ENCODE measurements at places on chromosomes 5 and 9.

DNA sequence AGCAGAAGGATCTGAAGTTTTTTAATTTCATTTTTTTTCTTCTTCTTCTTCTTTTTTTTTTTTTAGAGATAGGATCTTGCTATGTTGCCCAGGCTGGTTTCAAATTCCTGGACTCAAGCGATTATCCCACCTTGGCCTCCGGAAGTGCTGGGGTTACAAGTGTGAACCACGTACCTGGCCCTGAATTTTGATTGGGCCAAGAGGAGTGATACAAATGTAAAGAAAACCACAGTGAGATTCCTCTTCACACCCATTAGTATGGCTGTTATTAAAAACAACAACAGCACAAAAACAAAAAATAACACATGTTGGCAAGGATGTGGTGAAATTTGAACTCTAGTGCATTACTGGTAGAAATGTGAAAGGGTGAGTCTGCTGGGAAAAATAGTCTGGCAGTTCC, 79.1 kb downstream of the KLF4 start:
- DNase-seq: no peak

GRCh38 chr5:42377496-42377895, 45.7 kb upstream of the GHR start:
- DNase-seq: no peak

- DNase-seq: no peak
Measured at GRCh38 chr5:150590979-150591695, 49.3 kb upstream of the SYNPO start.

DNA sequence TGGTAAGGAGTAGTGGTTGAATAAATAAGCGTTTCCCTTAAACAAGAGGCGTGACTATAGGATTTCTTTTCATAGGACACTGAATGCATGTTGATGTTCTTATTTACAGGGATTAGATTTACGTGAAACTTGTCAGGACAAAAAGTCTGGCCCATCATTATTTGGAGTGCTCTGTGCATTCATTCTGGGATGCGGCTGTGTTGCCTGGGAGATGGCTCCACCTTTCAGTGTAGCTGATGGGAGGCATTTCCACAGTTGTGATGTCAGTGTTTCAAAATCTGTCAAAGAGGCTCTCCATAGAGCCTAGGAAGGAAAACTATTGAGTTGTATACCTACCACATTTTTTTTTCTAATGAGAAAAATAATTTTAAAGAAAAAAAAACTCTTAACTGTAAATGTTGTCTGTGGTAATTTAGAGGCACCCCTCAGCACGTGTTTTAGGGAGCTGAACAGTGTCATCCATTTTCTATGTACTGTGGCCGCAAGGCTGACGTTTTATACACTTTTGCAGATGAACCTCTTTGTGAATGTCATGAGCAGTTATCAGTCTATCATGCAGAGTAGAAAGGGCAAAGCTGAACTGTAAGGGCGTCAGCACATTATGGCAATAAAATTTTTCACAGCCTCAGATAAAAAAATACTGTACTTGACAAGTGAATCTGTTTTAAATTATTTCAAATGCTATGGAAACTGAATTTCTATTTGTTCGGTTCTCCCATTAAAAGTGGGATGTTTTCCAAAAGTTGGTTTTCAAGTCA, 202.7 kb downstream of the PBX3 start:
- no peak for DNase-seq

GRCh38 chr5:122845229-122846050, at the start of gene SNX24:
TSS of gene SNX24 (plus strand) at chr5:122845613. CDS start at chr5:122845634, 21 bp downstream.
- peak; percentile 52 for DNase-seq

GRCh38 chr5:137372773-137373160, 126.4 kb downstream of the SPOCK1 start:
- no peak for DNase-seq

- peak; percentile 19 for DNase-seq
Measured at GRCh38 chr5:124252191-124252638, 494.2 kb downstream of the ZNF608 start.

DNA sequence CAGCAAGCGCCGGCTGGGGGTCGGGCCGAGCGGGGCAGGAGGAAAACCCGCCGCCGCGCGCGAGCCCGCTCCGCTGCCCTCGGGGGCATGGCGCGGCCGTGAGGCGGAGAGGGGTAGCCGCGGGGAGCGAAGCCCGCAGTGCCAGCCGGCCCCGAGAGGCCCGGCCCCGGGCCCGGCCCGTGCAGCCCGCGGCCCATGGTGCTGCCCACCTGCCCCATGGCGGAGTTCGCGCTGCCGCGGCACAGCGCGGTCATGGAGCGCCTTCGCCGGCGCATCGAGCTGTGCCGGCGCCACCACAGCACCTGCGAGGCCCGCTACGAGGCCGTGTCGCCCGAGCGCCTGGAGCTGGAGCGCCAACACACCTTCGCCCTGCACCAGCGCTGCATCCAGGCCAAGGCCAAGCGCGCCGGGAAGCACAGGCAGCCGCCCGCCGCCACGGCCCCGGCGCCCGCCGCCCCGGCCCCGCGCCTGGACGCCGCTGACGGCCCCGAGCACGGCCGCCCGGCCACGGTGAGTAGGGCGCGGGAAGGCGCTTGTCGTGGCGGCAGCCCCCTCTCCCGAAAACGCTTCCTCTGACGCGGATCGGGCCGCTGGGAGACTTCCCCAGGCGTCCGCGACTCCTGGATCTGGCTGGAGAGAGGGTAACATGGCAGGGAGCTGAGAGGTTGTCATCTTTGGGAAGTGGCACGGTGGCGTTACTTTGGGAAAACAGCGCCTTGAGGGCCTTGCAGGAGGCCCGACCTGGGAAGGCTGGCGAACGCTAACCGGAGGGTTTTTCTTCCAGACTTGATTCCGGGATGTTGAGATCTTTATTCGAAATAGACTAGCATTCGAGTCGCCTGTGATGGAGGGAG, 523 bp downstream of the MAML1 start:
- DNase-seq: no peak

DNA sequence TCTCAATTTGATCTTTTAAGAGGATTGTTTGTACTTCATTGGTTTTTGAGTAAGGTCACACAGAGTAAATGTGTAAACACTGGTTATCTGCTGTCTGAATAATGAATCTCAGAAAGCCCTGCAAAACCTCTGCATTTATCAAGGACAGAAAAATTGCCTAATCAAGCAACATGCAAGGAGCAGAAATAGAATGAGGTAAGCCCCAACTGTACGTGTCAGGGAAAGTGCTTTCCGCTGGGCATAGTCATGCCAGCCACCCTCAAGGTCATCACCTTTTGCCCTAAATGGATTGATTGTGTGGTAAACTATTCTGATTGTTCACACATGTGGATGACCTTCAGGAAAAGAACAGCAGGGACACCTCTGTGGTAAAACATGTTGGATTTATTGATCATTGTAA, 376.9 kb upstream of the KCNN2 start:
- DNase-seq: no peak

GRCh38 chr5:15440434-15440833, 59.5 kb upstream of the FBXL7 start:
- DNase-seq: no peak

DNA sequence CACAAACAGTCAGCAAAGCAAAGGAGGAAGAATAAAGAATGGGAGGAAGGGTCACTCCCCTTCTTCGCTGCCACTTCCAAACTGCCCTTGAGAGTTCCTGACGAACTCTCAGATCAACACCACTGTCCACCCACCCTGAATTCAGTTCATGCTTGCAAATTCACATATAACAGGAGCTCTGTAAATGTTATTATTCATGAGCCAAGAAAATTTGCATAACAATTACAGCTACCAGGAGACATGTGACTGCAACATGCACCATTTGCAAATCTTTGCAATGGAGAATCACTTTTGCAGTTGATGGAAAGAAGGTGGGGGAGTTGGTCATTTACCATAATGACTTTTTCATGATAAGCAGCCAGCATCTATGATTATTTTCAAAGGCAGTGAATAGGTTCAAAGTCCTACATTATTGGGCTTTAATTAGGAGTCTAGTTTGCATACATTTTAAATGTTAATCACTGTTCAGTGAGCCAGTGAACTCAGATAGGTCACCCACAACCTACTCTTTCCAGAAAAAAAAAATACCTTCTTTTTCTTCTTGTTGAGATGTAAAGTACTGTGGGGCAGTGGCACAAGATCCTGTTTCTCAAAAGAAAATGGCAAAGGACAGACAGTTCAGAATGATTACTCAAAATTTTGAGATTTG, 149.7 kb downstream of the CAAP1 start:
- no peak for DNase-seq

DNA sequence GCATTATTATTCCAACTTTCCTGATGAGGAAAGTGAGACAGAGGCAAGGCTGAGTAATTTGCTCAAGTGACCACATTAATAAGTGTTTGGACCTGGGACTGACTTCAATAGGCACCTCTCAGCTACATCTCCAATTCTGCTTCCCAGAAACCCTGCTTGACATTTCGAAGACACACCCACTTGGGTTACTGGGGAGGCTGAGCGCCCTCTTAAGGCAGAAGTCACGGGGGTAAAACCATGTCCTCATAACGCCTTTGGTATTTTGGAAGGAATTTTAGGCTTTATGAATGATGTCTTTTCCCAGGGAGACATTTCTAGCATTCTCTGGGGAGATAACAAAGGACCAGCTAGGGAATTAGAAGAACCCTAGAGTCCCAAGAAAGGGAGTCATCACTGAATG, 53.3 kb downstream of the TRPC7 start:
- no peak for DNase-seq

GRCh38 chr5:120628156-120628555, 164.1 kb downstream of the PRR16 start:
- no peak for DNase-seq

GRCh38 chr5:111453747-111454146, 58.6 kb downstream of the STARD4 start:
- DNase-seq: no peak

- no peak for DNase-seq
Measured at GRCh38 chr5:90843443-90843842, 284.8 kb downstream of the ADGRV1 start.

DNA sequence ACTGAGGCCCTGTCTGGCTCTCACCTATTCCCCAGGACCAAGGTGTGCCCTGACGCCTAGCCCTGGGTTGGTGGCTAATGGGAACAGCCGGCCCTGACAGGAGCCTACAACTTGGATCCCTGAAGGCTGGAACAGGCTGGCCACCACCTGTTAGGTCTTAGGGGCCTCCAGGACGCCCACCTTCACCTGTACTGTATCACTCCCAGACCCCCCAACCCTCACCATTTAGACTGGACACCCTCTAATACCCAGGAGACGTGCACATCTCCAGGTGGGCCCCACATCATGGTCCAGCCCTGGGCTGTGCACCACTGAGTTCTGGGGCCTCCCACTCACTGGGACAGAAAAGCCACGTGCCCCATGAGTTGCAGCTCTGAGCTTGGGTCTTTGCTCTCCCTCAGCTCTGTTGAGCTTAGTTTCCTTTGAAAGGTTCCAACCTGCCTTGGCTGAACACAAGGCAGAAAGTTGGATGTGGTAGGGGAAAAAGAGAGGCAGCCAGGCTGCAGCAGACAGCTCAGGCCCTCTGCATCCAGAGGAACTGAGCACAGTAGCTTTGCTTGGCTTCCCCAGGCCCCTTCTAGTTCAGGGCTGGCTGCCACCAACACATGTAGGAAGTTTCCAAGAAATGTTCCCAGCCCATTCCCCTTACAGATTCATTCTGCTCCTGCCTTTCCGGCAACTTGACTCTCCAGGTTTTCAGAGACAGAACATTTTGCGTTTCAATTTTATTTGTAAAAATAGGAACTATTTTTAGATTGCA, 116.8 kb upstream of the TBC1D2 start:
- DNase-seq: no peak

DNA sequence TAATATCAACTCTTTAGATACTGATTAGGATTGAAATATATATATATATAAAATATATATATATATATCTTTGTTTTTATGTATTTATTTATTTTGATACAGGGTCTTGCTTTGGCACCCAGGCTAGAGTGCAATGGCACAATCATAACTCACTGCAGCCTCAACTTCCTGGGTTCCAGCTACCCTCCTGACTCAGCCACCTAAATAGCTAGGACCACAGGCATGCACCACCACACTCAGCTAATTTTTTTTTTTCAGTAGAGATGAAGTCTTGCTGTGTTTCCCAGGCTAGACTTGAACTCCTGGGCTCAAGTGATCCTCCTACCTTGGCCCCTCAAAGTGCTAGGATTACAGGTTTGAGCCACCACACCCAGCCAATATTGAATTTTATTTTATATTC, 20.6 kb upstream of the CDH6 start:
- DNase-seq: no peak

DNA sequence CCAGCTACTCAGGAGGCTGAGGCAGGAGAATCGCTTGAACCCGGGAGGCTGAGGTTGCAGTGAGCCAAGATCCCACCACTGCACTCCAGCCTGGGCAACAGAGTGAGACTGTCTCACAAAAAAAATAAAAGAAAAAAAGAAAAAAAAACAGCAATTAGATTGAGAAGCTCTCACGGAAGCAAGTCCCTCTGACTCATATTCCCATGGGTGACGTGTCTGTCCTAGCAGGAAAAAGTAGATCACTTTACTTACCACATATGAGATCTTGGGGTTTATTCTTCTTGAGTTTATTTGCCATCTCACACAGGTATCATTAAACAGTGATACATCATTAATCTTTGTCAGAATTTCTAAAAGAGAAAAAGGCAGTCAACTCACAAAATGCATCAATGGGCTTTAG, 62.6 kb downstream of the SUSD1 start:
- no peak for DNase-seq

- DNase-seq: peak; percentile 95
Measured at GRCh38 chr9:90038763-90039162, 434.0 kb downstream of the GADD45G start.

DNA sequence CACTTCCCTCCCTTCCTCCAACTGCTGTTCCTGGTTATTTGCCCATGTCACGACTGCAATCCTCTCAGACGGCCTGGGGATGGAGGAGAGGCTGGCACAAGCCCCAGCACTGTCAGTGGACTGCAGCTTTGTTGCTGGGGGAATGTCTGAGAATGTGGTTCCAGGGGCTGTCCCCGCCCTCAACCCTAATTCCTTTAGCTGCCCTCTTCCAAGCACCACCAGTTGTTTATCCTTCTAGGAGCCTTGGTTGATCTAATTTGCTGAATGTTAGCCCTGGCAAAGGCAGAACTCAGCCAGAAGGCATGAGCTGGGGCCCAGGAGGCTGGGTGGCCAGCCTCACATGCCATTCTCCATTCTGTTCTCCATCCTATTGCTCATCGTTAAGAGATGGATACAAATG, 51.6 kb downstream of the ADAM19 start:
- no peak for DNase-seq

- no peak for DNase-seq
Measured at GRCh38 chr9:88051138-88051537, 76.8 kb upstream of the CDK20 start.

- DNase-seq: no peak
Measured at GRCh38 chr5:121108725-121109124, 644.6 kb downstream of the PRR16 start.

Measured in NCI-H510A treated with DMSO at 0.1 percent for 48 hours (cell line).